ENCODE measurements at places on chromosomes 12 and 14. TPM values are rescaled to one million over a fixed set of nuclear protein-coding genes. Genes with fewer than 3 reads are reported as not detected.

KMT2D gene
- total RNA-seq = 25.7 TPM

TMEM229B gene
- total RNA-seq = 0.93 TPM

RIPK3 gene
- total RNA-seq = not detected

FOXJ2 gene
- 2.2 TPM for total RNA-seq

LYZ gene
- 1,312 TPM for total RNA-seq

MUCL1 gene
- not detected for total RNA-seq

TNFAIP2 gene
- total RNA-seq = 0.45 TPM

P2RX2 gene
- not detected for total RNA-seq

RHOJ gene
- 0.49 TPM for total RNA-seq

RFC5 gene
- 66.2 TPM for total RNA-seq

TAS2R42 gene
- total RNA-seq = not detected

DLGAP5 gene
- total RNA-seq = 80.1 TPM

ENDOU gene
- not detected for total RNA-seq

FGF23 gene
- total RNA-seq = not detected

OR4E2 gene
- total RNA-seq = not detected

GPR132 gene
- total RNA-seq = not detected

Measured in HepG2 (cell line).